B cell (primary cell): ENCODE measurements at places on chromosomes 11 and 22.

DNA sequence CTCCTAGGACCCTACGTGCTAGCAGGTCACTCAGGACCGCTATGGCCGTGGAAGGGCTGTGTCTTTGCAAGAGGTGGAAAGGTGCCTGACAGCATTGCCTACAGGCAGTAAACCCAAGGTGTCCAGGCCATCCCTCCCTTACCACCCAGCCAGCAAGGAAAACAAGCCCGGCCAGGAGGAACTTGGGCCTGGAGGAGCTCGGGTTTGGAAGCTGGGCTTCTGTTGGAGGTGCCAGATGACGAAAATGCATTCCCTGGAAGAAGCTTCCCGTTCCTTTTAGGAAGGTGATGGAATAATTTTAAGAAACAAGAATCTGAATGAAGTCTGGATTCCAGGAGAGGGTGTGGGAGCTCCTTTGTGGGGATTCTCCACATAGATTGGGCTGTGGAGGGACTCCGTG lies 23.6 kb downstream of the FBLN1 start:
- DNase-seq = no peak

DNA sequence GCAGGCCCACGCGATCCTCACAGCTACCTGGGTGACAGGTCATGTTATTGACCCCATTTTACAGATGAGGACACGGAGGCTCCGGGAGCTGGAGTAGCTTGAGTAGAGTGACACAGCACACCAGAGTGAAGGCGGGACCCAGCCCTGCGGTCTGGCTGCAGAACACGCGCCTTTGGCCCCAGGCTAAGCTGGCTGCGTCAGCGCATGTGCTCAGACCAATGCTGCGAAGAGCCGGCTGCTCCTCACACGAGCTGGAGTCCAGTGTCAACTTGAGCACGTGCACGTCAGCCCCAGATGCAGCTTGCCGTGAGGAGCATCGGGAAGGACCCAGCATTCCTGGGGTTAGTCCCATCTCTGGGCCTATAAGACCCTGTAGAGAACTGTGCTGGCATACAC lies 49.9 kb downstream of the SCUBE1 start:
- DNase-seq = no peak

DNA sequence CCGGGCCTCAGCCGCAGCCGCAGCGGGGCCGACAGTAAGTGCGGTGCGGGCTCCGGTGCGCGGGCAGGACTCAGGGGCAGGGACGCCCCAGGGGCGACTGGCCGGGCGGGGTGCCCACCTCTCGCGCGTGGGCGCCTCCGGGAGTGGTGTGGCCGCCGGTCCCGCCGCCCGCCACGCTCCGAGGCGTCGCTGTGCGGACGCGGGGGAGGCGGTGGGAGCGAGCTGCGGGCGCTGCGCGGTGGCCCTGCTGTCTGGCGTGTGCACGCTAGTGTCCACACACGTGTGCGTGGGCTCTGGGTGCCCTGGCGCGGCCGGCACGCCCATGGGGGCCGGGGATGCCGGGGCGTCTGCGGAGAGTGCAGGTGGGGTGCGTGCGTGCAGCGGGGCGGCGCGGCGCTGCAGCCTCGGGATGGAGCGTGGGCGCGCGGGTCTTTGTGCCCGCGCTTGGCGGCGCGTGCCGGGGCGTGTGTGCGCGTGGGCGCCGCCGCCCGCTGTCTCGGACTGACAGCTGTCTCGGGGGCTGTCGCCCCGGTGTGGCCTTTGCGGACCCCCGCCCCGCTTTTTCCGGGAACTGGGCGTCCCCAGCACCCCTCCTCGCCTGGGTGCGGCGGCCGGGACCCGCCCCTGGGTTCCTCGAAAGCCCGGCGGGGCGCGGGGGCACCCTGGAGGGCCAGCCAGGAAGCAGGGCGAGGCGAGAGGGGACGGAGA lies 804 bp downstream of the KCNK4 start:
- peak; percentile 61 for DNase-seq

DNA sequence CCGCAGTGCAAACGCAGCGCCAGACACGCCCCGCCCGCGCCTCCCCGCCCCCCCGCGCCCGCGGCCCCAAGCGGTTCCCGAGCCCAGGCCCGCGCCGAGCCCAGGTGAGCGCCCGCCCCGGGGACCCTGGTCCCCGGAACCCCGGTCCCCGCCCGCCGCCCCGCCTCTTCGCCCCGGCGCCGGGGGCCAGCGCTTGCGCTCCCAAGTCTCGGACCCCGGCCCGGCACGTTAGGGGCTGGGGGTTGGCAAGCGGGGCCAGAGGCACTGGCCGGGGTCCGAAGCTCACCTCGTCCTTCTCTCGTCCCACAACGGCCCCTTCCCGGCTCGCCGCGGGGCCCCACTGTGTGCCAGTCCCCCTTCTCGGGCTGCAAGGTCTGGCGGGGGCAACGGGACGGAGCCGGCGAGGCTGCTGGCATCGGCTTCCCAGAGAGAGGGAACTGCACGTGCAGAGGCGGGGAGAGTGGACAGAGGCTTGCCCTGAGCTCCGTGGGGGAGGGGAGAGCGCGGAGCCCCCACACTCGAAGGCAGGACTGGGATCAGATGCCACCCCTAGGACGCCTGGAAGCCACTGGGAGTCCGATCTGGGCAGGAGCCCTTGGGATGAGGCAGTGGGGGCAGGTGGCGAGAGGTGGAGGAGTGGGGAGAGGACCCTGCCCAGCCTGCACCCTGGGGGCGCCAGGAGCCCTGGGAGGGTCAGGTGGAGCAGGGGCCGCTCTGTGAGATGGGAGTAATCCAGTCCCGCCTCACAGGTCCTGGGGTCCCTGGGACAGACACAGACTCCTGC lies 1.8 kb upstream of the AIFM3 start:
- no peak for DNase-seq

- no peak for DNase-seq
Observed at GRCh38 chr11:23564370-23564769, 704.1 kb upstream of the CCDC179 start.

DNA sequence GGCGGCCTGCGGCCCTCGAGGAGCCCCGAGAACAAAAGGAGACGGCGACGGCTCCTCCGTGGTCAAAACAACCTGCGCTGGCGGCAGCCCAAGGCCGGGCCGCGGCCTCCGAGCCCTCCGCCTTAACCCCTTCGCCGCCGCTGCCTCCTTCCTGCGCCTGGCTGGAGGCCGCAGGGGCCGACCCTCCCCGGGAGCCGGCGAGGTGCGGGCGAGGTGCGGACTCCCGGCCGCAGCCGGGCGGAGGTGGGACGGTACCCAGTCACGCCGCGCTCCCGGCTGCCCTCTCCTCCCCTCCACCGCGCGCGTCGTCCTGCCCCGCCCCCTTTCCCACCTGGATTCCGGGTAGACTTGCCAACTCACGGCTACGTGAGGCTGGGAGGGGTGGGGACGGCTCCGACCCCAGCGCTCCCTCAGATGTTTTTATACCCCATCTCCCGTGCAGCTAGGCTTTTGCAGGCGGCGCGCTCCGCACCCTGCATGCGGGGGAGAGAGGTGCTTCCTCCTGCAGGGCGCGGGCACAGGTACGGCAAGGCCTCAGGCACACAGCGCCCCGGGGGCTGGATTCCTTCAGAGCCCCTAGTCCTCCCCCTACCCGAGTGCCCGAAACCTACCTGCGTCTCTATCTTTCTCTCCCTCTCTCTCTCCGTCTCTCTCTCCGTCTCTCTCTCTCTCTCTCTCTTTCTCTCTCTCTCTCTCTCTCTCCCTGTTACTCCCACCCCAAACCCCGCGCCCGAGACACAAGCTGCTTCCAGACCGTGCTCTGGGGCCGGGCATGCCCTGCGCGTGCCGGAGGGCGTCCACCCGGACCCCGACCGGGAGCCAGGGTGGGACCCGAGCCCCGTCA lies 2.0 kb downstream of the PDGFB start:
- DNase-seq = peak; percentile 48

DNA sequence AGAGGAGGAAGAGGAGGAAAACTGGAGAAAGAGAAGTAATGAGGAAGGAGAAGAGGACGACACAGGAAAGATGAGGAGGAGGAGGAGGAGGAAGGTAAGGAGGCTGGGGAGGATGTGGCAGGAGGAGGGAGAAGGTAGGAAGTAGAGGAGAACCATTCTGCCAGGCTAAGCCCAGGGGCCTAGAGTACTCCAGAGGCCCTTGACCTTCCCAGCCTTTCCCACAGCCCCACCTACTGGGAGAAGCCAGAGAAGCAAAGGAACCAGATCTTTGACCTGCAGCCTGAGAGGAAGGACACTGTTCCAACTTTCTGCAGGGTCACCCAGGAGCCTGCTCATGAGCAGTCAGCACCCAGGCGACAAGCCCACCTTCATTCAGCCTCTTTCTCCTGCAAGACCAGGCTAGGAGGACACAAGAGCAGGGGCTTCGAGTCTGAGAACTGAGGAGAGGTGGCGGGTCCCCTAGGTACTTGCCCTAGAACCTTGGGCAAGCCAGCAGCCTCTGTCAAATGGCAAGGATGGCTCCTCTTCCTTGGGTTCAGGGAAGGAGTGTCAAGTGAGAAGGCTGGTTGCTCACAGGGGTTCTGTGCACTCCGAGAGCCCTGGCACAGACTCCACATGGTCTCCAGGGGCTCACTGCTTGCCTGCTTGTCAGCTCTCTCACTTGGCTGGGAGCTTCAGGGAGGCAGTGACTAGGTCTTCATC lies 27.9 kb upstream of the OAF start:
- DNase-seq = no peak

DNA sequence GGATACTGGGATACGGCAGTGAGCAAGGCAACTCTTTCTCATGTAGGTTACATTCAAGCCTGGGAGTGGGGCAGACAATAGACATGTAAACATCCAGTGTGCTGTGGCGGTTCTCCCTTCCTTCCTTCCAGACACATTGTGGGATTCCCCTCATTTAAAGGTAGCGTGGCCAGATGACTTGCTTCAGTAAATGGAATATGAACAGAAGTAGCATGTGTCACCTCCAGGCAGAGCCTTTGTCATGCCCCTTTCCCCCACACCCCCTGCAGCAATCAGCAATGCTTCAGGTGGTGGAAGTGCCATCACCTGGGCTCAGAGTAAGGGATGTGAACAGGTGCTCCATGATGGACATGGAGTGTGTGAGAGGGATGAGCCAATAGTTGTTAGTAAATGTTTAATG lies 34.8 kb upstream of the TTC12 start:
- no peak for DNase-seq

- no peak for DNase-seq
Observed at GRCh38 chr11:8032122-8032521, 45.0 kb downstream of the EIF3F start.

GRCh38 chr11:121838571-121838970 lies 277.4 kb downstream of the BLID start:
- no peak for DNase-seq

GRCh38 chr22:16989915-16990314 lies 18.1 kb downstream of the GAB4 start:
- DNase-seq = no peak

GRCh38 chr11:106311531-106312230 lies 234.2 kb downstream of the AASDHPPT start:
- DNase-seq = no peak

GRCh38 chr22:32206774-32207758 lies 2.2 kb upstream of the RFPL2 start:
- DNase-seq = peak; percentile 45

DNA sequence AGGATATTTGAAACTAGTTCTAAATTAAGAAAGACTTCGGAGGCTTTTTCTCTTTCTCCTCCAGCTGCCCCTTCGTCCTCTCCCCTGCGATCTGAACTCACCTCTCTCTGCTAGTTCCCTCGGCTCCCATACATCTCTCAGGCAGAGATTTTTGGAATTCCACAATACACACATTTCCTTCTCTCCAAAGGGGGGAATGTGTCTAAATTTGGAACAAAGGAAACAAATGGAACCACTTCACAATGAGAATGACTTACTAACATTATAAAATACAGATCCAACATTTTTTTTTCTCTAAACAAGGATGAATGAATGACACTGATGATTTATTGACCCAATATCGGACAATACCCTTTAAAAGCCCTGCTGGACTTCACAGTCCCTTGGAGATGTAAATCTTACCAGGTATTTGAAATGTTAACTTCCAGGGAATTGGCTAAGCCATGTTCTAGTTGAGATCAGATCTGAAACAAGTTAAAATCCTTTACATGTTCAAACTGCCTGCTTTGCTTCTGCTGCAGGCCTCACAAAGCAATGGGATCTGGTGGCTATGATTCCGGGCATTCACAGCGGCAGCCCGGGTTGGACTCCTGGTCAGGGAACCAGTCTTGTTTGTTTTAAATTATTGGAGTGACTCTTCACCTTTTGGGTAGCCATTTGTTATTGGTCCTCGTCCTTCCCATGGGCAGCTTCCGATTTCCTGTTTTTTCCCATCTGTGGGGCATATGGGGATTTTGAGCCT lies 20.5 kb upstream of the GSTP1 start:
- no peak for DNase-seq

- DNase-seq = no peak
Observed at GRCh38 chr11:131146827-131147490, 223.5 kb upstream of the NTM start.

DNA sequence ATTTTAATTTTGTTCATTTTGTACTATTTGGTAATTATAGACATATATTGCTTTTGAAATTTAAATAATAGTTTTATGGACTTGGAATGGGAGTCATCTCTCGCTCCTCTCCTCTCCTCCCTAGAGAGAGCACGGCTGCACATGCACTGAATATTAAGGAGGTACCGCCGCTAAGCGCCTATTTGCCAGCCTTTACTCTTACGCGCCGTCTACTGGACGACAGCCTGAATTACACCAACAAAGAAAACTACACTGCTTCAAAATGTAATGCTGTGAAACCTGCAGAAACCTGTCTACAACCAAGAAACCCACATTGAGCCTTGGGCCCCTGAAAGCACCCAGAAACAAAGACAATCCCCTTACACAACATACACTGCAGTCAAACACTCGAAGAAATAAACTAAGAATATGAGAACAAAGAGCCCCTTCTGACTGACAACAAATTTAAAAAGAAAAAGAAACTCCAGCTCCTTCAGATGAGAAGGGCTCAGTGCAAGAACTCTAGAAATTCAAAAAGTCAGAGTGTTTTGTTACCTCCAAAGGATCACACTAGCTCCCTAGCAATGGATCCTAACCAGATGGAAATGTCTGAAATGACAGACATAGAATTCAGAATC lies 737.2 kb downstream of the LRRC4C start:
- no peak for DNase-seq

DNA sequence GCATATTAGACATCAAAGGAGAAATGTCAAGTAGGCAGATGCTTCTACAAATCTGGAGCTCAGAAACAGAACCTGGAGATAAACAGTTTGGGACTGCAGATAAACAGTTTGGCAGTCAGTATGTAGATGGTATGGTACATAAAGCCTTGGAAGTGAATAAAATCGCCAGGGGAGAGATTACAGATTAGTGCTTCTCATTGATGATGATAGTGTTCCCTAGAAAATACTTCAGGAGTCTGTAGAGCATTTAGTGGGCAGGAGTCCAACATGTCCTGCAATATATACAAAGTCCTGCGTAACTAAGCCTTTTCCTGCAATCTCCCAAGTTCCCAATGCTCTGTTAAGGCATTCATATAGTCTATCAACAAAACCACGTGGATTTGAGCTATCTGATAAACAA lies 35.2 kb downstream of the NARS2 start:
- no peak for DNase-seq
